ENCODE measurements at places on chromosomes 4 and X. TPM values are rescaled to one million over a fixed set of nuclear protein-coding genes. Genes with fewer than 3 reads are reported as not detected.
A peak's percentile ranks its signal among the peaks of the same experiment; 100 is the strongest.

DNA sequence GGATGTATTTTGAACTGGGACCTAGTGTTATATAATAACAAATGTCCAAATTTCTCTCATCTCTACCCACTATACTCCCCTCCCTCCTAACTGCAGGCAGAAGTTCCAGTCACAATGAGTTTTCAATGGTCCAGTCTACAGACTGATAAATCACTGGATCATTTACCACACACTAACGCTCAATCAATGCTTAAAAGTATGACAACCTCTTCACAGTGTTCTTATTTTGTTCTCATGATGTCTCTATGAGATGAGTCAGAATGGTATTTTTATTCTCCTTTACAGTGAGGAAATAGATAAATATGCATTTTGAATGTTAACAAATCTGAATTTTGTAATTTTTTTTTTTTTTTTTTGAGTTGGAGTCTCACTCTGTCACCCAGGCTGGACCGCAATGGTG is 83.7 kb upstream of the ETNPPL start:
- no peak overlapping the region for H3K4me3 ChIP-seq
- peaks cover 11% of the 10 kb centered on the region for H3K27me3 ChIP-seq
- H3K36me3 ChIP-seq = no peaks in the 10 kb centered on the region
- no peak overlapping the region for H3K27ac ChIP-seq
- H3K4me1 ChIP-seq = peaks cover 20% of the 10 kb centered on the region

DNA sequence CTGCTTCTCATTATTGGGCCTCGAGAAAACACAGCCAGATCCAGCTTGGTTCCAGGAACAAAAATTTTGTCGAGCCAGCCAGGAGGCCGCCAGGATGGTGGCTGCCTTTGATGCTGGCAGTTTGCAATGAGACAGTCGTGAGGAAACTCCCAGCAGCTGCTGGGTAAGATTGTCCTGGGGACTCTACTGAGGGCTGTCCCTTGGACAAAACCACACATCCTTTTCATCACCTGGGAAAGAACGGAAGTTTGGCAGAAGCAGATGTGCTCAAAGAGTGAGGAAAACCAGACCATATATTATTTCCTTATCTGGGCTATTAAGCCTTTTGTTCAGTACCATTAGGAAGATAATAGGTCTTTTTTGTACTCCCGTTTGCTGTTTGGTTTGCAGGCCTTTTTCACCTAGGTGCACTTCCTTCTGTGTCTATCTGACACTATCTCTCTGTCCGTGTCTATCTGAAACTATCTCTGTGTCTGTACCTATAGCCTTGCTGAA is 13.4 kb upstream of the PAPSS1 start:
- no peaks in the 10 kb centered on the region for H3K4me1 ChIP-seq
- DNase-seq = no peak
- no peak overlapping the region for H3K4me3 ChIP-seq
- no peaks in the 10 kb centered on the region for H3K36me3 ChIP-seq

DNA sequence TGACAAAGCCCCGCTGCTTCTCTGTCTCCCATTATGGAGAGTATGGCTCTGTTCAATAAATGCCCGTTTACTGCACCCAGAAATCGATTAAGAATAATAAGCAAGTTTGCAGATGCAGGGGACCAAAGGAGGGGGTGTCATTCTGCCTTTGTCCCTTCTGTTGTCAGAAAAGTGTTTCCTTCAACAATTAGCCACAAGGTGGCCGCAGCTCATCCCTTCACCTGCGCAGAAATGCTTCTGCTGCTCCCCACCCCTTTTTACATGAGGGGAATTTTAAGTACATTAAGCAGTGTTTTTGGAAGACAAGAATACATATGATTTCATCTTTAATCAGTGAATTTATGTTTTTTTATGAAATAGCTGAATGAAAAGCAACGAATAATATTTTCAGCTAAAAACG is 175.6 kb upstream of the ARX start:
- no peaks in the 10 kb centered on the region for H3K4me1 ChIP-seq
- no peaks in the 10 kb centered on the region for H3K36me3 ChIP-seq
- DNase-seq = peak; percentile 18
- H3K27me3 ChIP-seq = no peaks in the 10 kb centered on the region

DNA sequence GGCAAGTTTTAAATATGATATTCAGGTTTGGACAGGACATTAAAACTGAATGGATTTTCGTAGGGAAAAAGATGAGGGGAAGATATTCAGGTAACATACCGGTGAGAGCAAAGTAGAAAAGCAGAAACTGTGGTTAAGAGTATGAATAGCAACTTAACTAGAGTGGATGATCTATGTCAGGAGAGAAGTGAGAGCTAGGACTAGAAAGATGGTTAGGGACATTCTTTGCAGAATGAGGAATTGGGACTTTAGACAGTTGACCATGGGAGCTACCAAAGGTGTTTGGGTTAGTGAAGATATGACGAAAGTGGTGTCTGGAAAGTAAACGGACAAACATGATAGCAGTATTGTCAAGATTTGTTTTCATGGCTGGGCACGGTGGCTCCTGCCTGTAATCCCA is 45.2 kb downstream of the ANXA5 start:
- H3K27me3 ChIP-seq = no peaks in the 10 kb centered on the region
- no peak overlapping the region for H3K4me3 ChIP-seq
- no peak for DNase-seq
- no peaks in the 10 kb centered on the region for H3K36me3 ChIP-seq
- H3K4me1 ChIP-seq = no peaks in the 10 kb centered on the region

DNA sequence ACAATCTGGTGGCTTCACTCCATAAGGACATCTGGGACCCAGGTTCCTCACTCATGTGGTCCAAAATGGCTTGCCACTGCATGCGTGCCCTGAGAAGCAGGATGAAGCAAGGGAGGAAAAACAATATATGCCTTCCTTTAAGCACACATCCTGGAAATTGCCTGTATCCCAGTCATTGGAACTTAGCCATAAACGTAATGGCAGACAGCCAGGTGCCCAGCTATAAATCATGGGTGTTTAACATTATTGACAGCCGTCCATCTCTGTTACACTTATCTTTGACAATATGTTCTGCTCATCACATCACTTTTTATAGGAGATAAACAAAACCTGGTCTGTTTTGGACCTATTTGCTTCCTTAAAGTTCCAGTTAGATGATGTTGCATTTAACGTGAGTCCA is 181.0 kb downstream of the AASDH start:
- H3K27me3 ChIP-seq = 0 out of 2 replicates have a peak, but pooled peaks cover 11% of the 10 kb centered on the region
- DNase-seq = no peak
- H3K27ac ChIP-seq = no peak overlapping the region
- H3K4me1 ChIP-seq = no peaks in the 10 kb centered on the region

GRCh38 chr4:83267121-83267829 is 17.3 kb downstream of the COQ2 start:
- peaks cover 10% of the 10 kb centered on the region for H3K36me3 ChIP-seq
- DNase-seq = no peak
- no peak overlapping the region for H3K4me3 ChIP-seq
- no peak overlapping the region for H3K27ac ChIP-seq
- H3K27me3 ChIP-seq = no peaks in the 10 kb centered on the region
- no peaks in the 10 kb centered on the region for H3K4me1 ChIP-seq

- no peak overlapping the region for H3K27ac ChIP-seq
- H3K36me3 ChIP-seq = no peaks in the 10 kb centered on the region
- DNase-seq = peak; percentile 41
- no peaks in the 10 kb centered on the region for H3K27me3 ChIP-seq
- no peak overlapping the region for H3K4me3 ChIP-seq
Measured at GRCh38 chr4:13347517-13348125, 136.5 kb downstream of the RAB28 start.

DNA sequence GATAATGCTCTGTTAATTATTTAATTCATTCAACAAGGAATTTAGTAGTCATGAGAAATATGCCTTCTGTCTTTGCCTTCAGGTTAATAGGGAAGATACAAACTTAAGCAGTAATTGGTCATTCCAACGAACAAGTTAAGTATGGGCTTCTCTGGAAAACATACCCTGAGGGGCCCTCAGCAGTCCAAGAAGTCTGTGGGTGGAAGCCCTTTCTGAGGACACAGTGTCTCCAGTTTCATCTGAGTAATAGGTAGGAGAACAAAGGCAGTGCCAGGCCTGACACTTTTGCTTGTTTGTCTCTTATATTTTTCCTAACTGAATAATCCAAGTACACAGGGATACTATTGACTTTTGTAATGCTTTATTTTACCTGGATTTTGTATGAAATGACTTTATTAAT is 262.5 kb downstream of the FBXW7 start:
- no peaks in the 10 kb centered on the region for H3K4me1 ChIP-seq
- peak; percentile 60 for DNase-seq
- no peaks in the 10 kb centered on the region for H3K27me3 ChIP-seq
- H3K36me3 ChIP-seq = no peaks in the 10 kb centered on the region

The ATP8A1 gene
- 5.3 TPM for total RNA-seq

The ARSJ gene
- total RNA-seq = 16.4 TPM

The CLDN22 gene
- not detected for total RNA-seq

The GPM6B gene
- total RNA-seq = 0.98 TPM

The OPHN1 gene
- total RNA-seq = 6.0 TPM

The PRPS2 gene
- 73.9 TPM for total RNA-seq

The ZNF711 gene
- total RNA-seq = 1.6 TPM

The ENPEP gene
- not detected for total RNA-seq

The PGAM4 gene
- not detected for total RNA-seq

The TBC1D9 gene
- total RNA-seq = 12.7 TPM
